Right renal pelvis (tissue), 4 donors: ENCODE measurements at places on chromosomes 3 and 15. TPM values are rescaled to one million over a fixed set of nuclear protein-coding genes. Genes with fewer than 3 reads are reported as not detected.

- no peak for DNase-seq
Observed at GRCh38 chr3:61008153-61008997, 242.9 kb downstream of the FHIT start.

TIMP4 gene
- 0.98 TPM for polyA plus RNA-seq

SH2D7 gene
- 0.30 TPM for polyA plus RNA-seq

CHDH gene
- 7.3 TPM for polyA plus RNA-seq
